ENCODE measurements at places on chromosomes 6 and 20.

GRCh38 chr6:101531538-101531937 lies 138.0 kb downstream of the GRIK2 start:
- no peak for DNase-seq

- DNase-seq = no peak
These were observed 758.1 kb upstream of the EPHA7 start for GRCh38 chr6:94177429-94177828.

GRCh38 chr6:116352515-116353471 lies 18.0 kb upstream of the DSE start:
- DNase-seq = peak; percentile 30

DNA sequence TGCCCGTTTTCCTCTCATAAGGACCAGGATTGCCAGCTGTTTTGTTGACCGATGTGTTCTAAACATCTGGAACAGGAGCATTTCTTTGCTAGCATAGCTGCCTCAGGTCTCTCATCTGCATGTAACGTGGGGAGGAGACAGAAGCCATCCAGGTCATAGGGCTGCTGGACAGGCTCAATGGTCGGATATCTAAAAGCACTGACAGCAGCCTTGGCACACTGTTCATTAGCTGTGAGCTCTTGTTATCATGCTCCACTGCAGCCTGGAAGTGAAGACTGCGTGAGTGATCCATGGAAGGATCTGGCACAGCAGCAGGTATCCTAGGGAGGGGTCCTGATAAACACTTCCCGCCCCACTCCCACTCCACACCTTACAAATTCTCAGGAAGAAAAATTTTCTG lies 175.3 kb downstream of the LRFN2 start:
- DNase-seq = no peak

DNA sequence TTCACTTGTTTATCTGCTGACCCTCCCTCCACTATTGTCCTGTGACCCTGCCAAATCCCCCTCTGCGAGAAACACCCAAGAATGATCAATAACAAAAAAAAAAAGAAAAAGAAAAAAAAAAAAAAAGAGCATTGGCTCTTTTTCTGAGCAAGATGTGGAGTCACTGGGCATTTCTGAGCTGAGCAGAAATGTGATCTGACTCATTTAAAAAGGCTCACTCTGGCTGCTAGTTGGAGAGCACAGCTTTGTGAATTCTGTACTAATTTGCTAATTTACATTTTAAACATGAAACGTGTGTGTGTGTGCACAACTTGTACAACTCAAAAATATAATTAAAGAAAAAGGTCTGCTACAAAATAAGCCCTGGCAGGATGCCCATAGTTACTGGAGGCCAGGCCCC lies 20.2 kb downstream of the SCML4 start:
- no peak for DNase-seq

- DNase-seq = peak; percentile 85
These were observed at the start of gene PPP1R18 for GRCh38 chr6:30686009-30686907. Gene PPP1R18, minus strand, starts transcription at chr6:30686645. Its CDS starts 627 bp downstream, at chr6:30686018.

GRCh38 chr20:38034108-38034649 lies 633 bp downstream of the RPRD1B start:
- peak; percentile 39 for DNase-seq

DNA sequence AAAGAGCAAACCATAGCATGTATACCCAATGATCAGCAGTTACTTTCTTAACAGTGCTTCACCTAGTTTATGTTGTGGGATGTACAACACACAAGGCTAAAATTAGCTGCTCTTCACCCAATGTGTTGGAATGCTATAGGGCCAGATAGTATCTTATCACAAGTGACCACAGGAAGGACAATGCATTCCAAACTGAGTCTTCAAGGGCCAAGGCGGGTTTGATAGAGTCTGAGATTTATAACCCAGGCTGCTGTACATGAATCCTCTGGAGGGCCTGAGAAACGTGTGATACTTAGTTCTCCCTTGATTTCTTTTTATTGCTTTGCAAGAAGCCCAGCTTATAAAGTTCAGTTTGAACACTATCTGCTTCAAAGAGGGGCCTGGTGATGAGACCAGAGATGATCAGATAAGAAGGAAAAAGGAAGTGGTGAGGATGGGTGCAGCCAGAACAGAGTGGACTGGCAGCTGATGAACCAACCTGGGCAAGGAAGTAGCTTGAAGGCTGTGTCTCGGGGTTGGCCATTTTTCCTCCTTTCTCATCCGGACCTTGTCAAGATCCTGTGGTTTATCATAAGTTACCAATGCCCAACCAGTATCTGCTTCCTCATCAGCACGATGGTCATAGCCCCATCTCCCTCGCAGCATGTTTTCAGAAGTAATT lies 62.2 kb upstream of the BMP2 start:
- DNase-seq = no peak

GRCh38 chr6:1477432-1478090 lies 88.2 kb downstream of the FOXF2 start:
- DNase-seq = no peak

GRCh38 chr6:84618046-84618752 lies 146.2 kb downstream of the TBX18 start:
- DNase-seq = no peak

GRCh38 chr6:6652932-6653331 lies 64.4 kb downstream of the LY86 start:
- no peak for DNase-seq

- DNase-seq = peak; percentile 71
These were observed 7.0 kb downstream of the SNX5 start for GRCh38 chr20:17961587-17961940.

DNA sequence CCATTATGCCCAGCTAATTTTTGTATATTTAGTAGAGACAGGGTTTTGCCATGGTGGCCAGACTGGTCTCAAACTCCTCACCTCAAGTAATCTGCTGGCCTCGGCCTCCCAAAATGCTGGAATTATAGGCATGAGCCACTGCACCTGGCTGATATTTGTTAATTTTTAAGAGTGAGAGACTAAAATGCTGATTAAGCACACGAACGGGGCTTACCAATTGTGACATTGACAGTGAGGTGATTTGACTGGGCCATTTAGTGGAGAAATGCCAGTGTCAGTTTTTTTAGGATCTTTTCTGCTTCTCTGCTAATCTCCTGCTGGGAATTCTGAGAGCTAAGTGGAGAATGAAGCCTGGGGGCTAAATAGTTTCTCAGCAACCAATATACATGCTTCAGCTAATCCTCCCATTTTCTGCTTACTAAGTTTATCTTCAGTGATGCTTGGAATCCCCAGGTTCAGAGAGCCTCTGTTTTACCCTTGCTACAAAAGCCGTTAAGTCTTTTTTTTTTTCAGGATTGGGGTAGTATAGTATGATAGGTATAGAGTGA lies 9.8 kb upstream of the DEFB123 start:
- no peak for DNase-seq

DNA sequence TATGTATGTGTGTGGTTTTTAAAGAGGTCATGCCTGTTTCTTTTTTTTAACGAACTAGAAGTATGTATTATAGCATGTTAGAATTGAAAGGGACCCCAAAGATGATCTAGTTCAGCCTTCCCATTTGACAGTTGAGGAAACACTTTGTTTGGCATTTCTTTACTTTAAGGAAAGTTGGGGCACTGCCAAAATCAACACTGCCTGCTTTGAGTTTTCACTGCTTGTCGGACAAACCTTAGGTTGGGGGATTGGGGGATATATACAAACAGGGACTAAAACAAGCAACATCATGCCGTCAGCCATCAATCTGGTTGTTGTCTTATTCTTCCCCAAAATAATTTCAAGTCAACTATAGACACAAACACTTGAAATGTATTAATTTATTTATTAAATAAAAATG lies 14.1 kb upstream of the CALHM6 start:
- no peak for DNase-seq

DNA sequence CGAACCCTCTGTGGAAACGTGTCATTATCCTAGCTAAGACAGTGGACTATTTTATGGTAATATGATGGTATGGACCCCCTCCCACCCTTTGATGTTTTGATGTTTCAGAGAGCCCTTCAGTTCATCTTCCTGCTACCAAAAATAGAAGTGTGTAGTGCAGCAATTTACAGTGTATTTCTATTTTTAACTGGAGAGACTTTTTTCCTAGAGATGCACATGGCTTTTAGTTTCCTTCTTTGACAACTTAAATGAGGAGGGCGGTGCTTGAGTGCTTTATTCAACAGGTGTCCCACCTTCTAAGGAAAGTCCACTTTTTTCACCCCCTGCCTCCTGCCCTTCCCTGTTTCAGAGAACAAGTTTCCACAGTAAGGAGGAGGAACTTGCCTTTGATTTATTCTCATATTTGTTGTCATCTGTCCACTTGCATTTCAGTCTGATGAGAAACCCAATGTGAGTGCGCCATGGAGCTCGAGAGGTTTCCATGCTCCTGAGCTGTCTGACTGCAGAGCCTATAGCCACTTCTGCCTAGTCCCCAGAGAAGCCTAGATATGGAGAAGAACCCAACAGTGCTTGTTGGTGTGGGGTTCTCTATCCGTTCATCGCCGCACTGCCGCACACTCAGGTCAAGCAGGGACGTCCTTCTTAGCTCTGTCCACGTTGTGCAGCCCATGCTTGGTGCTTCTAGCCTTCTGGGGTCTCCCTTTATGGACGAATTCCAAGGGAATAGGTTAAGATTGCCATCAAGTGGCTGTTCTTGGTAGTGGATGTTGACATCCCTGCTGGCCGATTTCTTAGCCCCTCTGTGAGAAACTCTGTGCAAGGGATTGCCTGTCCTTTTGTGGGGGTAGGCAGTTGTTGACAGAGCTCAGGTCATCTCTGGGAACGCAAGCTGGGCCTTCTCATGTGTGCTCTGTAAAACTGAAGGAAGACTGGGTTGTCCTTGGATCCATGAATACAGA lies 144.2 kb downstream of the JARID2 start:
- DNase-seq = peak; percentile 66

DNA sequence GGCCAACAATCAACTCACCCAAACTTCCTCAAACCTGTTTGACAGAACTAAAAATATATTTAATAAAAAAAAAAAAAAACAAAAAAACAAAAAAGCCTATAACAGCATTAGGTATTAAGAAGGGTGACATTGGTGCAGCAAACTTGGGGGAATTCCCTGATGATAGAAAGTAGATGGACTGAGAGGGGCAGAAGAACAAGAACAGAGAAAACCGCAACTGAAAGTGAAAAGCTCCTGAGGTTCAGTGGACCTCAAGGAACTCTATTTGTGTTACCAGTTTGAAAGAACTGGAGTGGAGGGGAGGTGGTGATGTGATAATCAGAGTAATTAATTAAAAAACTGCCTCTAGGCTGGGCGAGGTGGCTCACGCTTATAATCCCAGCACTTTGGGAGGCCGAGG lies 53.8 kb downstream of the MACROD2 start:
- no peak for DNase-seq

- no peak for DNase-seq
These were observed 65.5 kb downstream of the ARID1B start for GRCh38 chr6:156842598-156843250.
